ENCODE measurements at places on chromosomes 12 and 14.

DNA sequence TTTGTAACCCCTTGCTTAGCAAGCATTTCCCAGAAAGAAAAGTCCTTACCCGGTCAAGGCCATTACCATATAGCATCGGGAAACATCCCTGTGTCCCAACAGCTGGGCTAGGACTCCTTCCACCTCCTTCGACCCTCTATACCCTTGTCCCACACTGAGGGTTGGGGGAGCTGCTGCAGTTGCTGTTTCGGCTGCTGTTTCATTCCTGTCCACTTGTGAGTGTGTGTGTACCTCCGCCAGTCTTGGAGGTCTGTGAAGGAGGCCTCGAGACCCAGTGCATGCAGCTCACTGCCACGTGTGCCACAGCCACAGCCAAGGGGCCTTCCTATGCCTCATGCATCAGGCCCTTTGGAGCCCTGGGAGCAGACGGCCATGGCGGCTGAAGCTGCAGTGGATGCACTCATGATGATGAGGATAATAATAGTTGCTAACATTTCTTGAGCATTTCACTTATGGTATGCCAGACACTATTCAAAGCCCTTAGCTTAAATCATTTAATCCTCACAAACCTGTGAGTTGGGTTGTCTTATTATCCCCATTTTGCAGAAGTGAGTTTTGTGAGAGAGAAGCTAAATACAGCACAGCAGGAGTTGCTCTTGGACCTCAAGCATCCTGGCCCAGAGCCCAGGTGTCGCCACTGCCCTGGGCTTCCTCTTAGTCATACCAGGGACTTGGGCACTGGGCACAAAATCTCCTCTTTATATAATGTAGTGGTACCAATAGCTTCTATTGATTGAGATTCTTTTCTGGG is 156.5 kb downstream of the PRKCH start:
- no peak for DNase-seq

DNA sequence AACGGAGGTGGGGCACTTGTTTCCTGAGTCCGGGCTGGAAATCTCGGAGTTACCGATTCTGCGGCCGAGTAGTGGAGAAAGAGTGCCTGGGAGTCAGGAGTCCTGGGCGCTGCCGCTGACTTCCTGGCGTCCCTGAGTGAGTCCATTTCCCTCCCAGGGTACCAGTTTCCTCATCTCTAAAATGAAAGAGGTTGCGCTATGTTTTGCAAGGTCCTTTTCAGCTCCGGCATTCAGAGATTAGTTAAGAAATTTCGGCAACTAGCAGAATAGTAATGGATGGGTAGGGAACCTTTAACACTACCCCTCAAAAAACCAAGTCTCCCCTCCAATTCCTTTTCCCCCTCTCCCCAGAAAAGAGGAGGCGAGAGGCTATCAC is 724 bp downstream of the BLOC1S1 start:
- no peak for DNase-seq

DNA sequence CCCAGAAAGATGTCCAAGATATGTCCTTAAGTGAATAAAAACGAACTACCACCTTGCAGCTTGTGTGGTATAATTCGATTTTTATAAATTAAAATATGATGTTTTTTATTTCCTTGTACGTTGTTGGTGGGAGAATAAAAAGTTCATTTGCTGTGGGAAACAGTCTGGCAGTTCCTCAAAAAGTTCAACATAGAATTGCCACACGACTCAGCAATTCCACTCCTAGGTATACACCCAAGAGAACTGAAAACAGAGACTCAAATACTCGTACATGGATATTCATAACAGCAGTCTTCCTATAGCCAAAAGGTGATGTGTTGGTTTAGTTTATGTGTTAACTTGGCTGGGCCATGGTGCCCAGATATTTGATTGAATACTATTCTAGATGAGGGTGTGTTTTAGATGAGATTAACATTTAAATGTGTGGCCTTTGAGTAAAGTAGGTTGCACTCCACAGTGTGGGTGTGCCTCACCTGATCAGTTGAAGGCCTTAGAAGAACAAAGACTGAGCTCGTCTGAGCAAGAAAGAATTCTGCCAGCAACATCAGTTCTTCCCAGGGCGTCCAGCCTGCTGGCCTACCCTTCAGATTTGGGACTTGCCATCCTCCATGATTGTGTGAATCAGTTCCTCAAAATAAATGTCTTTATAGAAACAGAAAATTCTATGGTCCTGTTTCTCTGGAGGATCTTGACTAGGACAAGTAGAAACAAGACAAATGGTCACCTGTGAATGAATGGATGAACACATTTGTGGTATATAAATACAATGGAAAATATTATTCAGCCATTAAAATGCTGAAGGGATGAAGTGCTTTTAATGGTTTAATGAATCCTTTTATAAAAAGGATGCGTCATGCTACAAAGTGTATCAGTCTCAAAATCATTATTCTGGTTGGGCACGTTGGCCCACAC is 5.1 kb upstream of the DENR start:
- DNase-seq, result no peak

DNA sequence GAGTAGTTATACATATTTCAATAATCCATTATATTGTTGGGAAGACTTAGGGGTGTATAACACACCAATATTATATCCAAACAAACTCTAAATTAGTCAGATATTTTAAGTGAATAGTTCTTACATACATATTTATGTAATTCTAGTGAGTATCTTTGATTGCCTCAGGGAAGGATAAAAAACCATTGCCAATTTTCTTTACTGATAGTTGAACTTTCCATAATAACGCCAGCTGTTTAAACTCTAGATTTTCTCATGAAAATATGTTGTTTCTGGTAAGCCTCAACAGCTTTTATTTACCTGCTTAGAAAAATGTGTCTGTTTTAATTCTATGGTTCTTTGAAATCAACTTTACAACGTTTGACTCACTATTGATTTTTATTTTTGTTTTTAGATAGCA is 959.6 kb upstream of the NOVA1 start:
- DNase-seq, result no peak

DNA sequence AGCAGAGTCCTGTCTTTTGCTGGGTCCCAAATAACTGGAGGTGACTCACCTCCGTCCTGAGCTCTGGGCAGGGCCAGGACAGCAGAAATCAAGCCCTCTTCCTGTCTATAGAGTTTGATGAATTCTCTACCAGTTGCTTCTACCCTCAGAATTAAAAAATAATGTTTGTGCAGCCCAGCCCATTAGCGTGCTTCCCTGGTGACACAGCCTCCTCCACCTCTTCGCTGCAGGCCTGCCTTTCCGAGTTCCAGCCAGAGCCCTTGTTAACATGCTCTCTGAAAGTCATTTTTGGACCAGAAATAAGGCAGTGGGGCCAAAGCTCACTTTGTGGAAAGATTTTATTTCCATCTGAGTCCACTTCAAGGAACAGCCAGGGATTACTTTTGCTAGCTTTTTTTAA is 94.0 kb downstream of the TBX5 start:
- DNase-seq, result no peak

- no peak for DNase-seq
Observed at GRCh38 chr12:26830783-26831551, 2.0 kb downstream of the ITPR2 start.

DNA sequence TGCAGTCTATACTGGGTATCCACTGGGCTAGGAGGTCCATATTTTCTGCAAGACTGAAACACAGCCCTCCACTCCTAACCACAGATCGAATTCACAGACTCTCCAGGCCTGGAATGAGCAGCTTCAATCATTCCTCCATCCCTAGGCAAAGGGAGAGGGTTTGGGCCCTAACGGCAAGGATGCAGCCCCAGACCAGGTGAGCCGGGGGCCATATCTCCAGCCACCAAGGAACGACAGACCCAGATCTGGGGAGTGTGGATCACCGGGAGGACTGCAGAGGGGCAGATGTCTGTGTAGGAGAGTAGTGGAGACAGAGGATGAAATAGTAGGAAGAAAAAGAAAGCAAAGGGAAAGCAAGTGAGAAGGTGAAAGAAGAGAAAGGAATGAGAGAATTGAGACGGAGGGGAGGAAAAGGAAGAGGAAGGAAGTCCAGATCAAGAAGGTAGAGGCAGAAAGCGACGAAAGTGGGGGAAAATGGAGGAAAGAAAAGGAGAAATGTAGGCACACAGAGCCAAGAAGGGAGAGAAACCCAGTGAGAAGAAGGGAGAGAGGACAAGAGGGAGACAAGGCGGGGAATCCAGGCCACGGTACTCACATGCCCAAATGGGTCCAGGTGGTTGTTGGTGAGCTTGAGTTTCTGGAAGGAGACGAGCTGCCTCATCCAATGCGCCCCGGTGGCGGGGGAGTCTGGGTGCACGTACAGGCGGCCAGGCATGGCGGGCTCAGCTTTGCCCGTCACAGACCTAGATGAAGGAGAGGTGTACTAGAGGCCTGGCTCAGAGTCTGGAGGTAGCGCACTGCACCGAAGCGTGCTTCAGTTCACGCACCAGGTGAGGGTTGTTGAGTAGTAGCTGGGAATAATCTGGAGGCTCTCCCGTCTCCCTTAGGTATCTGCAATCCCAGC is 7.7 kb downstream of the TBX5 start:
- DNase-seq, result no peak

- no peak for DNase-seq
Observed at GRCh38 chr12:46387670-46388069, 15.1 kb upstream of the SLC38A2 start.

DNA sequence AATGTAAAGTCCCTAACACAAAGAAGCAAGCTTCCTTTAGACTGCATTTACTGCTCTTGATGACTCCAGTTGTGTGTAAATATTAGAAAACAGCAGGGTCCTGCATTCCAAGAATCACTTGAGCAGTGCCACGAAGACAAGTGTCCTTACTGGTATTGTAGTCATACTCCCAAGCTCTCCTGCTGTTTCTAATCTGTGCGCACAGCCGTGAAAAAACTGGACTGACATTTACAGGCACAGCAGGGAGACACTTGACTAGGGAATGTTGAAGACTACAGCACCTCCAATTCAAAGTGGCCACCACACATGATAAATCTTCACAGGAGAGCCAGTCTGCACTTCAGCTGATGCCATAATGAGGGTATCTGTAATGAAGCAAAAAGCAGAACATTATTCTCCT is 91.4 kb downstream of the VRK1 start:
- DNase-seq, result no peak

- no peak for DNase-seq
Observed at GRCh38 chr14:34270361-34270760, 191.7 kb downstream of the SPTSSA start.

DNA sequence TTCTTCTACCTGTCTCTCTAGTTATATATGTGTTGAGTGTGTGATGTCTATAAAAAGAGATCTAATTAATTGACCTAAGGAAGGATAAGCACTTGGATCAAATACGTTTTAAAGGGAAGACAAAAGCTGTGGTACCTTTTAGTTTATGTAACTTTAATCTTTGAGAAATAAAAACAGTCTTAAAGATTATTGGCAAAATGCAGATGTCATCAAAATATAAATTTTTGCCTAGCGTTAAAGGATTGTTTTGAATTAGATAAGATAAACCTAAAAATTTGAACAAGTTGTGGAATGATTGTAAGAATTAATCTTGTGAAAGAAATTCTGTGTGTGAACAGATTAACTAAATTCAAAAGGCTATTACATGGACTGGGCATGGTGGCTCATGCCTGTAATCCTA is 42.9 kb downstream of the C12orf56 start:
- no peak for DNase-seq

DNA sequence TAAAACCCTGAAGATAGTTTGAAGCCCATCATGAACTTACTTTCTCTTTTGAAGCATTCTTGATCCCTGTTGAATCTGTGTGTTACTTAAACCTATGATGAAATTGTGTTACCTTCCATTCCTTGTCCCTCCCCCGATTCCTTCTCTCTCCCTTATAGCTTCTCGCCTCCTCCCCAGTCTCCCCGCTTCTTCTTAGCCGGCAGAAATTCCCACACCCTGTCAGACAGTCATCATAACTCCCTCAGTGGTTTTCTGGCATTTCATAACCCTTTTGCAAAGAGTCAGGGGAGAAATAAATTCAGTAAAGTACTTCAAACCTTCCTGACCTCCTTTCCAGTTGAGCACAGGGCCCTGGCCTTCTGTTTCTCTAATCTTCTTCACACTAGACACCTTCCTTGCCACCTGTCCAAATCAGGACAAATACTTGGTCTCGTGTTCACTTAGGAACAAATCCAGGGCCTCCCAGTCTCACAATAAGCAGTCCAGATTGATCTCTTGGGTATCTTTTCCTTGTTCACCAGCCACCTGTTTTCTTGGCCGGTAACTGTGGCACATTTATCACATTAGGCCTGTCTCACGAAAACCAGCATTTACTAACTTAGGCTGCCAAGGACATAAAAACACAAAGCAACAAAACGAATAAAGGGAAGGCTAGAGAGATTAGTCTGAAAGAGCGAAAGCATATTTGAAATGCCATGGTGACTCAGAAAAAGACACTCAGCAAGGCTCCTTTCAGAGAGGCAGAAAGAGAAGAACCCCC is 355.9 kb downstream of the TMTC2 start:
- no peak for DNase-seq

DNA sequence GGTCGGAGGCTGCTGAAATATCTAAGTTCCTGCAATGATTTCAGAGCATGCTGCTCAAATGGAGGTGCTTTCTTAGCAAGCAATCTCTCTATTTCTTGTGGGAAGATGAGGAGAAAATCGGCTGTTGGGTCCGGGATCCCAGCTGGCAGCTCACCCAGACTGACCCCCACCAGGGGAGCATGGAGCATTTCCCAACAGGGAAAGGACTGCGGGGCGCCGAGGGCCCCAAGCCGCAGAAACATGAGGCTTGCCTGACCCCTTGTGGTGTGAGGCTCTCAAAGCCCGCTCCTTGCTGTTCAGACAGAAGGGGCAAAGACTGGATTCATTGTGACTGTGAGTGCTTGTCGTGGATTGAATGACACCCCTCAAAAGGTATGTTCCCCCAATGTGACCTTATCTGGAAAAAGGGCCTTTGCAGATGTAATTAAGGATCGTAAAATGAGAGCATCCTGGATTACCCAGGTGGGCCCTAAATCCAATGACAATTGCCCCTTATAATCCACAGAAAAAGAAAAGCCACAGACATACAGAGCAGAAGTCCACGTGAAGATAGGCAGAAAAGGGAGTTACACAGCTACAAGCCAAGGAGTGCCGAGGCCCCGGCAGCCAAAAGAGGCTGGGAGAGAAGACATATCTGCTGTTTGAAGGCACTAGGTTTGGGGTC is 116.3 kb upstream of the VASH1 start:
- DNase-seq, result peak; percentile 25

DNA sequence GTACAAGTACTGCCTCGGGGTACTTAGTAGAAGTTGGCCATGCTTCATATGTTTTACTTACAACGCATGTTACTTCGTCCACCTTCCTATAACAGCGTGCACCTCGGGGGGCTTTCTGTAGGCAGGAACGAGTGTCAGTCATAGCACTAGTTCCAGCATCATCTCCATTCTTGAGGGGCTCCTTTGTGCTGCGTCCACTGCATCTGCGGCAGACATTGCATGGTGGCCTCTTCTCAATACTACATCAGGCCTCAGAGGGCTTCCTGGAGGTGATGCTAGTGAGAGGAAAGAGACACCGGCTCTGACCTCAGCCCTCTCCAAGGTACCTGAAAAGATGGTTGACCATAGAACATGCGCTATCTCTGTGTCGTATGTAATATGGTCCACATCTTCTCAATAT is 121.2 kb upstream of the RTL1 start:
- no peak for DNase-seq

DNA sequence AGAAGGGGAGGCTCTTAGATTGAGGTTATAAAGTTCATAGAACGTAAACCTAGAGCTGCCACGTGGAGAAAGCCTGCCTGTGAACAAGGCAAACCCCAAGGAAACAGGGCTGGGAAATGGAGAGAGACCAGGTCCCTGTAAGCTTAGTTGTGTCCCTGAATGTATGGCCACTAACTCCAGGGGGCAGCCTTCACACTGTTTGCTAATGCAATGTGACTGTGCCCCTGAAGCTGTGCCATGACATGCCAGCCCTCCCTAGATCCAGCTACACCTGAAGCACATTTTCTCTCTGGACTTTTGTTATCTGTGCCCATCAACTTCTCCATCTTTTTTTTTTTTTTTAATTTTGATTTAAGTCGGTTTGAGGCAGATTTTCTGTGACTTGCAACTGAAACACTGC is 60.6 kb upstream of the TMCC3 start:
- DNase-seq, result no peak

All from GM12892 (cell line).